Lower leg skin (tissue), 4 donors: ENCODE measurements at places on chromosomes 5 and 9.

DNA sequence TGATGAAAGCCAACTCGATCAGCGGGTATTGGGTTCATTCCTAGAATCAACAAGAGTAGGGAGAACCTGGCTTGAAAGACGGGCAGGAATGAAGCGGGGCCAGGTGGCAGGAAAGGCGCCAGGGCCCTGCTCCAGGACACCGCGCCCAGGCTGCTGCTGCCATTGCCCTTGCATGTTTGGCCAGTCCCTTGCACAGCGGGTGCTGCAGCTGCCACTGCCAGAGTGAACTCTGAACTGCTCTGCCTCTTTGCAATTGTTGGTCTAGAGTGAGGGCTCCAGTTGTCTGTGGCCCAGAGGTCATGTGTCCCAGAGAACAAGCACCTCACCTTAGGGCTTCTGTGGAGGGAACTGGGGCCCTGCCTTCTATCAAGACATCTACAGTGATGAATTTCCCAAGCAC is 24.0 kb upstream of the CARTPT start:
- DNase-seq = no peak

- no peak for DNase-seq
Observed at GRCh38 chr5:134545070-134545868, 19.8 kb downstream of the JADE2 start.

GRCh38 chr9:93028448-93029006 is 30.0 kb upstream of the SUSD3 start:
- DNase-seq = no peak

DNA sequence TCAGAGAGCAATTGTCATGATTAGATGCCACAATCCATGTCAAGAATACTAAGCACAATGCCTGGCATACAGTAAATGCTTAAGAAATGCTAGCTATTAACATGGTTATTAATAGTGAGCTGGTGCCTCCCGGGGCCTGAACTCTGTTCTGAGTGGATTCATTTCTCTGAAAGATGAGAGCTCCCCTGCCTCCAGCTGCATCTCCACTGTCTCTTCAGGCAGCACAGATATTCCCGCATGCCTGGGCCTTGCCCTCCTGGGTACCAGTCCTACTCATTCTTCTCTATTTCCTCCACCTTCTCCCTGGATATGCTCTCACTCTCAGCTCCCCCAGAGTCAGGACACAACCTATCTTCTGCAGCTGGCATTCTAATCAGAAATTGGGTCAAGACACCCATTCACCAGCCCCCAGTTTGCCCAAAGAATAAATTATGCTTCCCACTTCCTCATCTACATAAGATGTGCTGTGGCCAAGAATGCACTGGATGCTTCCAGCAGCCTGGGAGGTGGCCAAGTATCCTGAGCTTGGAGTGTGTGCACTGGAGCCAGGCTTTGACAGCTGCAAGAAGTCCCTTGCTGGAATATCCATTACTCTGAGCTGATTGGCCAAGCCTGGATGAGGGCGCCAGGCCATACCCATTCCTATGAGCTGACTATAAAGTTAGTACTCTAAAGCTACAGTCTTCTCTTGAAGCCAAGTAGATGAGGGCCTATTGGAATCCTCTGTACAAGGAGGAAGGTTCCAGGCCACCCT is 669.0 kb downstream of the ACTL7B start:
- no peak for DNase-seq
